ENCODE measurements at places on chromosomes 12 and 14.
A peak's percentile ranks its signal among the peaks of the same experiment; 100 is the strongest.

- no peak for DNase-seq
Observed at GRCh38 chr12:58915634-58916033, 4.7 kb downstream of the LRIG3 start.

GRCh38 chr12:2439332-2440100 is 355.3 kb upstream of the FKBP4 start:
- no peak for DNase-seq

GRCh38 chr14:42224053-42224888 is 617.6 kb downstream of the LRFN5 start:
- DNase-seq: peak; percentile 66

DNA sequence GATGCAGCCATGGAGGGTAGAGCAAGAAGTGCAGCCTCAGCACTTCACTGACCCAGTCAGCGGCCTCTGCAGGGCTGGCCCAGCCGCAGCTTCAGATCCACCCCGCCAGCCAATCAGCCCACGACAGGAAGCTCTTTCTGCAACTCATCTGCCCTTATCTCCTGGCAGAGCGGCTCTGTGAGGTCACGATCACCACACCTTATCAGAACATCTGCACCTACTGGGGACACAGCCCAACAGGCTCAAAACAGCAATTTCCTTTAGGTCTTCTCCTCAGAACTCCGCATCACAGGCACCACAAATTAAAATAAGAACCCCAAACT is 287.3 kb downstream of the BCL11B start:
- DNase-seq: no peak

- DNase-seq: no peak
Observed at GRCh38 chr12:12286441-12286840, 19.6 kb upstream of the LRP6 start.

DNA sequence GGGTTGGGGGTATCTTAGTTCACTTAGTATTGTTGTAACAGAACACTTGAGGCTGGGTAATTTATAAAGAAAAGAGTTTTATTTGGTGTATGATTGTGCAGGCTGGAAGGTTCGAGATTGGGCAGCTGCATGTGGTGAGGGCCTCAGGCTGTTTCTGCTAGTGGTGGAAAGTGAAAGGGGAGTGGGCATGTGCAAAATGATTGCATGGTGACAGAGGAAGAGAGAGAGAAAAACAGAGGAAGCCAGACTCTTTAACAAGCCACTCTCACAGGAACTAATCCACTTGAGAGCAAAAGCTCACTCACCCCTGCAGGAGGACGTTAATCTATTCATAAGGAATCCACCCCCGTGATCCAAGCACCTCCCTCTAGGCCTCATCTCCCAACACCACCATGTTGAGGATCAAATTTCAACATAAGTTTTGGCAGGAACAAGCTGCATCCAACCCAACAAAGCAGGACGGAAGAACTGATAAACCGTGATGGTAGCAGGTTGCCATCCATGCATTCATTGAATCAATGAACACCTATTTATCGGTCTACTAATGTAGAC is 165.0 kb upstream of the GZMB start:
- DNase-seq: no peak

DNA sequence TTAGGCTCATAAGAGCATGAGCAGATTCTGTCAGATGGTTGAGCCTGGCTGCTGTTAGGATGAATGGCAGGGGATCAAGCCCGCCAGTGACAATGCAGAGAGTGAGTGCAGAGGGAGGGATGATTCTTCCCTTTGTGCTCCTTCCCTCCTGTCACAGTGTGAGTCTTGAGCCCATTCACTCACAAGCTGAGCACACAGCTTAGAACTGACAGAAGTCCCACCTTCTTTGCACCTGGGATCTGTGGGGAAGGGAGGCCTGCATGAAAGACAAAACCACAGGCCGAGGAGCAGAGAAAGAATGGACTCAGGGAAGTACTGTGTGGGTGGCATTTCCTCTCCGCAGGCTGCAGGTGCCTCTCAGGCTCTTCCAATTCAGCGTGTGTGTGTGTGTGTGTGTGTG is 160.6 kb downstream of the KCNA5 start:
- DNase-seq: no peak

- peak; percentile 73 for DNase-seq
Observed at GRCh38 chr12:47312808-47313426, 233.2 kb upstream of the AMIGO2 start.

DNA sequence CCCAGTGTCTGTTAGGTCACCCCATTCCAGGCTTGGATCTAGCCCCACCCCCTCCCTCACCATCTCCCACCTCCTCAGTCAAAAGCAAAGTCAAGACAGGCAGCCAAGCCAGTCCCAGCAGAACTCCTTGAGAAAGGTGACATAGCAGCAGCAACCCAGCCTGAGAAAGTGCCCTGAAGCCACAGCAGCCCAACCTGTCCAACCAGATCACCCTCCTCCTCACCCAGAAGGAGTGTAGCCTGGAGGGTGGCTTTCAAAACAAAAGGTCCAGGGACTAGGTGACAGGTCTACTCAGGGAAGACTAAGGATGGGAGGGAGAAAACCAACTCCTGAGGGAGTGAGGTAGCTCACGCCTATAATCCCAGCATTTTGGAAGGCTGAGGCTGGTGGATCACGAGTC is 5.2 kb downstream of the RAB15 start:
- no peak for DNase-seq

GRCh38 chr14:61528591-61529021 is 166.7 kb upstream of the HIF1A start:
- DNase-seq: peak; percentile 73

- no peak for DNase-seq
Observed at GRCh38 chr12:110885152-110885840, 35.1 kb downstream of the MYL2 start.

- DNase-seq: no peak
Observed at GRCh38 chr12:129161511-129161910, 308.2 kb downstream of the GLT1D1 start.

- DNase-seq: no peak
Observed at GRCh38 chr12:65876898-65877721, 52.8 kb downstream of the HMGA2 start.

GRCh38 chr12:53061404-53062010 is 11.6 kb downstream of the TNS2 start:
- DNase-seq: no peak

DNA sequence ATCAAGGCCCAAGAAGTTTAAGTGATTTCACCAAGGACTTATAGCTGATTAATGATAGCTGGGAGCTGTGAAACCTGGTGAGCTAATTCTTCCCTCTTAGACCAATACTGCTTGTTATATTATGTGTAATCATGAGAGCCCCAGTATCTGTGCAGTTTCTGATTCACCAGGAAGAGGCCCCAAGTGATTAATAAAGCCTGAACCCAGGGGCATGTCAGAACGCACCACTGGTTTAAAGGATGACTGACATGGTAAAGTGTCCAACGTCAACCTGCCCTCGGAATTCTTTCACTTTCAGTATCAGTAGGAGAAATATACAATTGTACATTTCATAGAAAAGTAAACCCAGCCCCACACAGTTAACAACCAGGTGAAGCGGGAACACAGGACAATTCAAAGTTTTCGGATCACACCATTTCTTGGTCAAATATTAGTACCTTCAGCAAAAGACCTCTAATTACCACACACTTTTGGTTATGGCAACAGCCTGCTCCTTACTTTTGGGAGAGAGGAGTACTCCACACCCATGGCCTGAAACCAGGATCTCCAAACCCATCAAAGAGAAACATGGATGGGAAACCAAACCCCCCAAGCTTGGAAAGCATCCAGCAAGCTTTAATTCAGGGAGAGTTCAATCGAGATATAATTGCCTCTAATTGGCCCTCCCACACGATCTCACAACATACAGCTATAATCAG is 28.5 kb downstream of the TMCC3 start:
- peak; percentile 76 for DNase-seq

- DNase-seq: no peak
Observed at GRCh38 chr14:104462651-104463630, 116.6 kb upstream of the C14orf180 start.

- DNase-seq: peak; percentile 57
Observed at GRCh38 chr12:121325922-121326396, 26.3 kb downstream of the ANAPC5 start.

DNA sequence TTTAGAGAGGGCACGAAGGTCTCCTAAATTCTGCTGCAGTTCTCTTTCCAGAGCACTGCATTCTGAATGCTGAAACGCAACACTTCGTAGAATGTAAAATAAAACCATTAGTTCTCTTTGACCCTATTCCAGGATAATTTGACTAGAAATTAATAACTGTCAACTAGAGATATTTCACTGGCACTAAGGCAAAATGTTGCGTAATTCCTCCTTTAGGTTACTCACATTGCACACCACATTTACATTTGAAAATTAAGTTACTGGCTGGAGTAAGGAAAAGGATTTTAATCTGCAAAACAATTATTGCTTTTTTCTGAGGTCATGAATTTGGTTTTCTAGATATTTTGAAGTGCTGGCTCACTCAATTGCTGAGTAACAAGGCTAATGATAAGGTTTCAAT is 58.0 kb upstream of the TRHDE start:
- DNase-seq: no peak

DNA sequence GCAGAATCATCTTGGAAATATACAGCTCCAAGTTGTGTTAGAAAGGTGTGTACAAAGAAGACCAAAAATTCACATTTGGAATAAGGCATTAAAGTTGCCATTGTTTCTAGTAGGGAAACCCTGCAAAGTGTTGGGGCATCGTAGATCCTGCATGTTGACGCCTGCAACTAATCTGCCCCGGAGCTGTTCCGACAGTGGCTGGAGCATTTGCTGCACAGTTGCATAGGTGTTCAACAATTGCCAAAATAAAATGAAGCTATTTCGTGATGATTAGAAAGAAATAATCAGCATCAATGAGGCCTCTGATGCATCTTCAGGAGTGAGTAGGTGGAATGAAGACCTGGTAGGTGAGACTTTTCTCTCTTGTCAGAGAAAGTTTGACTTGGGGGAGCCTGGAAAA is 47.3 kb downstream of the DAD1 start:
- DNase-seq: no peak

GRCh38 chr12:91937009-91937408 is 208.6 kb downstream of the BTG1 start:
- no peak for DNase-seq

- DNase-seq: peak; percentile 61
Observed at GRCh38 chr12:120262852-120263747, 2.4 kb downstream of the PXN start.

GRCh38 chr14:26835979-26836570 is 238.2 kb upstream of the NOVA1 start:
- DNase-seq: no peak

DNA sequence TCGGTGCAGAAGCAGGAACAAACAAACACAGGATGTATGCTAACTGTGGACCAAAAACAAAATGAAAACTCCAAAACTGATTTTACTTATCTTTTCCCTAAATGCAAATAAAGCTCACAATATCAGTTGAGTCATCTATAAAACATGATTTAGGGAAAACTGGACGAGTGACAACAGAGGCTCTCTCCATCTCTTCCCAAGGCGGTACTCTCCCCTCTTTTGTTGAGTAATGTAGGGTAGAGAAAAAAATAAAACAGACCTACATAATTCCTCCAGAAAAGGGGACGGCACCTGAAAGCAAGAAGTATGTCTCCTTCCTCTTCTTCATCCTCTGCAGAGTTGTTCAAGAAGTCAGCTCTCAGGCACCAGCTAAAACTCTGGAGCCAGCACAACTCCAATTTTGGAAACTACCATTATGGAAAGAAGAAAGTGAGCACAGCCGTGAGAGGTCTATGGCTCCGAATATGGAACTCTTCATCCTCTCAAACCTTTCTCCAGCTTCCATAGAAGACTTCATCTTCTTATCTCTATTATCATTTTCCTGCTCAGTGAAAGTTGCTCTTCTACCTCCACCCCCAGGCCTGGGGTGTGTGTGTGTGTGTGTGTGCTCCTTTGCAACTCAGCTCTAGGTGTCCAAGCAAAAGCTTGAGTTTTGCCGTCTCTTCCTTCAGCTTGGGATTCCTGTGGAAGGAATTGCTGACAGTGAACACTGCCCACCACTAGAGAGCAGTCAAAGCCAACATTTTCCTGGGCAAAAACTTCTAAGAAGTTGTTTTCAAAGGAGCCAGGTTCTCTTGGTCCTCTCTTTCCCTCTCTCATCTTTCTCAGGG is 155.4 kb downstream of the DIO2 start:
- DNase-seq: no peak
